SJSA1 (cell line): ENCODE measurements at places on chromosomes 12 and 14.

DNA sequence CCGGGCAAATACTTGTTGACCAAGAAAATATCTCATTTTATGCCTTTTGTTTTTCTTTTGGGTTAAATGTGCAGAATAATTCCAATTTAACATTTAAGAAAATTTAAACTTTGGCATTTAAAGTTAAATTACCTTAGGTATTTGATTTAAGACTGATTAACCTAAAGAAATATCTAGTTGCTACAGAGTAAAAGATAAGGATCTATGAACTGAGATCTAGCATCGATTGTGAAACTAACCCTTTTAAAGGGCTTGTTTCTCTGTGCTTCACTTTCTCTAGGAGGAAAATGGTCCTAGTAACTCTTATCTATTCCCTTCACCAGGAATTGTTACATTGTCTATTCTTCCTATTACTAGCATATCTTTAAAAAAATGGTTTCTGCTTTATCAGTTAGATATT, 2.6 kb upstream of the TTC8 start:
- H3K27me3 ChIP-seq: peaks cover 3% of the 10 kb centered on the region; the same call in 1 of the 2 replicates
- no peak overlapping the region for H3K27ac ChIP-seq
- H3K36me3 ChIP-seq: no peaks in the 10 kb centered on the region
- no peak for DNase-seq

DNA sequence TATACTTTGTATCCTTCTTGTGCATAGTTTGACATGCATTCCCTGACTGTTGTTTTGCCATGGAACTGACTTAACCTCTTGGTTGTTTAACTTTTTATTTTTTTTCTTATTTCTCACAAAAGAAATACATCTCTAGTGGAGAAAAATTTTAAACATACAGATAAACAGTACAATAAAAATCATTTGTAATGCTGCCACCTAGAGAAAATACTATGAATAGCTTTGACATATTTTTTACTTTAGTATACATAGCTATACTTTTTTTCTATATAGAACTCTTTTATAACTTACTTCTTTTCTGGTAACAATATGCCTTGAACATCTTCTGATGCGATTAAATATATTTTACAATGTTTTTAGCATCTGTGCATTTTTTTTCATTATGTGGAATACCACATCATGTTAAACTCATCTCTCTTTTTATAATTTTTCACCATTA, 184.5 kb downstream of the AKAP6 start:
- no peaks in the 10 kb centered on the region for H3K27me3 ChIP-seq
- peak overlapping the region; percentile 37 for H3K27ac ChIP-seq
- no peaks in the 10 kb centered on the region for H3K36me3 ChIP-seq
- H3K4me3 ChIP-seq: no peak overlapping the region
- peaks cover 38% of the 10 kb centered on the region for H3K4me1 ChIP-seq

GRCh38 chr14:54781080-54781479, 121.5 kb downstream of the GCH1 start:
- peaks cover 86% of the 10 kb centered on the region for H3K36me3 ChIP-seq
- H3K4me1 ChIP-seq: peaks cover 12% of the 10 kb centered on the region
- no peak overlapping the region for H3K27ac ChIP-seq
- no peak overlapping the region for H3K4me3 ChIP-seq

DNA sequence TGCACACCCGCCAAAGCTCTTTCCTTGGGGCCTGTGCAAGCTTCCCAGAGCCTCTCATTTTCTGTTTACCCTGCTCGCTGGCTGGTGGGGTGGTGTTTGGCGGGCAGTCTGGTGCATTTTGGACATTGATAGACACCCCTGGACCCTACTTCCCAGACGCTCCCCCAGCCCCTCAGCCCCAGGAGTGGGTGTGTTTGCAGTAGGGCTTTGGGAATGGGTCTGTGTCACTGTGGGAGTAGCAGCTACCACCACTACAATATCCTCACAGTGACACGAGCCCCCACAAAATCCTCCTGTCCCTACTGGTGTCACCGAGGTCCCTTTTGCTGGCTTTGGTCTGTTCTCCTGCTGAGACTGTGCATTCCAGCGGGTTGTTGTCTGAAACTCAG, 371.3 kb downstream of the TMEM121 start:
- H3K36me3 ChIP-seq: no peaks in the 10 kb centered on the region
- no peak for DNase-seq
- no peak overlapping the region for H3K27ac ChIP-seq
- no peaks in the 10 kb centered on the region for H3K4me1 ChIP-seq
- no peak overlapping the region for H3K4me3 ChIP-seq

- no peak for DNase-seq
- no peaks in the 10 kb centered on the region for H3K27me3 ChIP-seq
- no peak overlapping the region for H3K4me3 ChIP-seq
- H3K27ac ChIP-seq: no peak overlapping the region
- H3K4me1 ChIP-seq: no peaks in the 10 kb centered on the region
Measured at GRCh38 chr14:102116361-102117180, 23.1 kb upstream of the WDR20 start.
